ENCODE measurements at places on chromosomes 6 and 20.

GRCh38 chr6:42547407-42548329 is 16.2 kb upstream of the UBR2 start:
- peak; percentile 90 for DNase-seq

- DNase-seq = no peak
Observed at GRCh38 chr20:5890773-5891441, 59.4 kb downstream of the TRMT6 start.

DNA sequence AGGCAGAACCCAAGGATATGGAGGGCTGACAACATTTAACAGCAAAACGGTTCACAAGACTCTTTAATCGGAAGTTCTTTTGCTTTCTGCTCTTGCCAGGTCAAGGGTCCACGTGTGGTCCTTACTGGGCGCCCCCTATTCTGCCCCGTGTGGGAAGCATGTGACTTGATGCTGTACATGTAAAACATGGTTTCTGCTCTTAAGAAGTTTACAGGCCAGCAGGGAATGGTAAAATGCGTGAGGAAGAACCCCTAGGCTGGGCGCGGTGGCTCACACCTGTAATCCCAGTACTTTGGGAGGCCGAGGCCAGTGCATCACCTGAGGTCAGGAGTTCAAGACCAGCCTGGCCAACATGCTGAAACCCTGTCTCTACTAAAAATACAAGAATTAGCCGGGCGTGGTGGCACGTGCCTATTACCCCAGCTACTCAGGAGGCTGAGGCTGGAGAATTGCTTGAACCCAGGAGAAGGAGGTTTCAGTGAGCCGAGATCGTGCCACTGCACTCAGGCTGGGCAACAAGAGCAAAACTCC is 19.3 kb downstream of the ZNF217 start:
- DNase-seq = no peak

- no peak for DNase-seq
Observed at GRCh38 chr6:14656649-14657048, 539.1 kb downstream of the CD83 start.

DNA sequence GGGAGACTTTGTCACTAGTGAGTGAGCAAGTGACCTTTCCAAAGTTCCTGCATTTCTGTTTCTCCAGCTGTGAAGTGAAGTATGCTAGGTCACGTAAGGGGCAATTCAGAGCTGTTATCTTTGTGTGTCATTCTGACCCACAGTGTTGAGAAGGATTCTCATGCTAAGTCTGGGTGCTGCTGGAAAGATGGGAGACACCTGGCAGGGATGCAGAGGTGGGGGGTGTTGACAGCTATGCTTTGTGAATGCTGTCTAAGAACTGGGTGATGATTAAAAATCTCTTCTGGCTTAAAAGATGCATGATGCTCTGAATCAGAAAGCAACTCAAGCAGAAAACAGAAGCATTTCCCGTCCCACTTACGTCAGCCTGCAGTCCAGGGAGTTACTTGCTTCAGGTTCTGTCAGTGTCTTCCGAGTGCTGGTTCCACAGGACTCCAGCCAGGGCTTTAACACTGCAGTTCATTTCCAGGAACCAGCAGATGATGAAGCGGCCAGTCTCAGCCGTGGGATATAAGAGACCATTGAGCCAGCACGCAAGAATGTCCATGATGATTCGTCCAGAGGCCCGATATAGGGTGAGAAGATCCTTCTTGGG is 30.9 kb upstream of the ASXL1 start:
- no peak for DNase-seq

GRCh38 chr6:157665180-157665579 is 157.9 kb upstream of the SNX9 start:
- no peak for DNase-seq

DNA sequence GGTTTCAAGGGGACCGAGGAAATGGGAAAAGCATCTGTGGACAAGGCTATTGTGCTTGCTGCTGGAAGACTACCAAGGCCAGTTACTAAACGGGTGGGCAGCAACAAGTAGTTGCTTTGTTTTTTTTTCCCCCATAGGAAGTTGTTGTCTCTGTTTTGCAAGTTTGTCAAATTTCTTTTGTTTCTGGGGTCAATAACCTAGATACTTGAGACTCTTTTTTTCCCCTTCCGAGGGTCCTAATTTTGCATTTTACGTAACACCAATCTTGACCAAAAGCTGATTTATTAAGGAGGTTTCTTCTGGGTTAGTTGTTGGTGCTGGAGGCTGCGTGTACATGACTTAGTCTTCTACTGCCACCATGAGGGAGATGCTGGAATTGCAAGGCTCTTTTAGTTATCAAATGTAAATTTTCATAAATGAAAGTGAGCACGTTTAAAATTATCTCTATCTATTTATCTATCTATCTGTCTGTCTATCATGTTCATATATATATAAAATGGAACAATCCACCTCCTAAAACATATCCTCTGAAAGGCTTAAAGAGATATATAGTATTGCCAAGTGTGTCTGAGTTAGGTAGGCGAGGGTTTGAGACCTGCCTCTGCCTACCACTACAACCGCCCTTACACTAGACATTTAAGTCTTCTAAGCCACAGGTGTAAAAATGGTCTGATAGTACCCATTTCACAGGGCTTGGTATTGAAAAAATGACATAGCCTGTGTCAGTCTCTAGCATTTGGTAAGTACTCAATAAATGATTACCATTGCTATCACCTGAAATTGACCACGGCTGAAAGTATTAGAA is 60.2 kb downstream of the GCLC start:
- peak; percentile 67 for DNase-seq

DNA sequence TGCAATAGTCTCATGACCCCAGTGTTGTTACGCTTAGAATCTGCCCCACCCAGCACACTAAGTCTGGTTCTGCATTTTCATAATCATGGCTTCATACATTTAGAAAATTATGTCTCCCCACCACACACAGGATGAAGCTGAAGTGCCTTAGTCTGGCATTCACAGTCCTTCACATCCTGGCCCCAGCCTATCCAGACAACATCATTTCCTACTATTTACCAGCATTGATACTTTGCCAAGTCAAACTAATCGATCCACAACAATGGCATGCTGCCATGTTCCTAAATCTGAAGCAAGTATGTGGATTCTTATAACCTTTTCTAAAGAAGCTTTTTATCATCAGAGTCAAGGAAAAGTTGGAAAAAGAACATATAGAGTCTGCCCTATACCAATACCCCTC is 132.4 kb upstream of the FBXL4 start:
- DNase-seq = no peak

GRCh38 chr6:134902074-134902861 is 47.6 kb downstream of the ALDH8A1 start:
- DNase-seq = no peak

DNA sequence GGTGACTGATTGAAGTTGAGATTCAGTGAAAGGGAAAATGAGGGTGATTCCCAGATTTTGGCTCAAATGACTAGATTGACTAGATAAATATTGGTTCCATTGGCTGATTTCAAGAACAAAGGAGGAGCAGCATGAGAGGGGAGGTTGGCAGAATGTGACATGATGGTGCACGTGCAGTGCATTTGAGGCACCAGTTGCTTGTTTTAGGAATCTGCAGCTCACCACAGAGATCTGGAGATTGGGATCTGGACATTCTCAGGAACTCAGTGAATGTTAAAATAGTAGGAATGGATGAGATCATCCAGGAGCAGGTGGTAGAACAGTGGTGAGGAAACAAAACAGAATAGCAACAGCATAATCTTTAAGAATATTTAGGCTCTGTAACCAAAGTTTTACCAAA is 496.3 kb downstream of the DHX35 start:
- no peak for DNase-seq

DNA sequence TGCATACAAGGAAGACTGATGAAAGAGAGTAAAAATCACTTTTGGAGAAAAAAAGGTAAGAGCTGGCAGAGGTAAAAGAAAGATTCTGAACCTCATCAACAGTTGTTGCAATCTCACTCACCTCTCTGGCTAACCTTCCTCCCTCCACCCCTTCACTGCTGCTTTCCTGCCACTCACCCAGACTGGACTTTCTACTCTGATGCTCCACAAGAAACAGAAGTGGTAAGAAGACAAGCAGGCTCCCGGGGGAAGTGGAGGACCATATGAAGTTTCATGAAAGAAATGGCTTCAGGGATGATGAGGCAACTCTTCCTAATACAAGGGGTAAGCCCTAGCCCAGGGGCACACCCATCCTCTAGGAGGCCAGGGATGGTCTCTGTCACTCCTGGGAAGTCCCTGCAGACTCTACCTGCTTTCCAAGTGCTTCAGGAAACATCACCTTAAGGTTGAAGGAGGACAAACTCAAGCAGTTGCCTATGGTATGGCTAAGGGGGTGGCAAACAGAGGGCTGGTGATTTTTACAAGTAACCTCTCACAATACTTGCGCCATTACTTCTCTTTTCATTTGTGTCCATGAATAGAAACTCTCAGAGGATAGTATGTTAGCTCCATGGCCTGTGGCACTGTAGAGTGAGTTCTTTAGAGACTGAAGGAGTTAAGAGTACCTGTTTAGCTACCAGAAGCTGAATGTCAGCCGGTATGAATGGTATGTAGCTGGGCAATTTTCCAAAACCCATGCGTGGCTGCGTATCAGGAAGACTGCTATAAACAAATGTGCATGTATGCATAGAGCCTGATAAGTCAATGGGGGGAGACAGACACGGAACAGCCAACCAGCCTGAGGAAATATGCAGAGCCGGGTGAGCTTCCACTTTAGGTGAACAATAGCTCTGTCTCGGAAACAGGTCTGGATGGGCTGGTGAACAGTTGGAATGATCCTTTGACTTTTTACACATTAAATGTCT is 112.0 kb downstream of the BACH2 start:
- DNase-seq = no peak

GRCh38 chr6:87908978-87909811 is 138.4 kb upstream of the SPACA1 start:
- no peak for DNase-seq

DNA sequence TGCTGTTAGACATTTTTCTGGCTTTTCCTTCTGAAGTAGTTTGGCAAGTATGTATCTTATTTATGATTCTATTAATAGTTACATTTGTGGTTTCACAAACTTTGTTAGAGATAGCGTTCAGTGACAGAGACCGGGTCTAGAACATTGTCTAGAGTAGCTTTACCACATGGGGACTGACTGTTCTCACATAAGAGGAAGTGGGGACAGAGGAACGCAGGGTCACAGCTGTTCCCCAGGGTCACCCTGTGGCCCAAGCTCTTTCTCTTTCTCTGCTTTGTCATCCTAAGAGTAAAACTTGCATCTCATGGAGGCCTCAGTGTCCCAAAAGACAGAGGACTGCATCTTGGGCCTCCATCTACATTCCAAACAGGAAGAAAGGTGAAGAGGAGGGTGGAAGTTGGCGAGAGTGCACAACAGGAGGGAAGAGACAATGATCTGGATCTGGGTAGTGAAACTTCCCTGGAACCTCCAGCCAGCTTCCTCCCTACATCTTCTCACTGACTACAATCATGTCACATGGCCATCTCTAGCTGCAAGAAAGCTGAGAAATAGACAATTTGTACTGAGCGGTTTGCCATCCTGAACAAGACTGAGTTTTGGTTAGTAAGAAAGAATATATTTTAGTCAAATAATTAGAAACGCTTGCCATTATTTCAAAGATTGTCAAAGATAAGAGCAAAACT is 645.8 kb upstream of the ARID1B start:
- no peak for DNase-seq

DNA sequence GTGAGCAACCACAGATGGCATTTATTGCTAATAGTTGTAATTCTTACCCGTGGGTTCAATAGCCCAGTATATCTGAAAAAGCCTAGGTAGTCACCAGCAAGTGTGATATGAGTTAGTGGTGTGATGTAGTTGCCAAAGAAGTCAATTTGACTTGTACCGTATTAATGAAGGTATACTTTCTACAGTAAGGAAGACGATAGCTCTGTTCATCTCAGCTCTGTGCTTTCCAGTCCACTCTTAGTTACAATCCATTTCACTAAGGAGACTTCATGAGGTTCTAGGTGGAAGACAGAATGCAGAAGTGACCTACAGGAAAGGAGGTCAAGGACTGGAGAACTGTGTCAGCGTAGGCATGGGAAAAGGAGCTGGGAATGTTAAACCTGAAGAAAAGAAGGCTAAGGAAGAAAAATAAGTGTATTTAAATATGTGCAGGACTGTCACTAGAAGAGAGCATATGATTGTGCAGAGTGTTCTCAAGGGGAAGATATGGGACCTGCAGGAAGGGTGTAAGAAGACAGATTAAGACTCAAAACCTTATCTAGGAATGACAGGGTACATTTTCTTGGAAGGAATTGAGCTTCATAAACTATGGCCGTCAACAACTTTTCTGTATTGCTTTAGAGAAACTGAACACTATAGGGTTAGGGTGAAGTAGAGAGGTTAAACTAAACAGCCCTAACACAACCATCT is 116.9 kb upstream of the SCGN start:
- no peak for DNase-seq

GRCh38 chr6:25402125-25402524 is 123.0 kb downstream of the CARMIL1 start:
- DNase-seq = no peak

GRCh38 chr6:131574133-131574532 is 1.1 kb downstream of the ARG1 start:
- DNase-seq = no peak

DNA sequence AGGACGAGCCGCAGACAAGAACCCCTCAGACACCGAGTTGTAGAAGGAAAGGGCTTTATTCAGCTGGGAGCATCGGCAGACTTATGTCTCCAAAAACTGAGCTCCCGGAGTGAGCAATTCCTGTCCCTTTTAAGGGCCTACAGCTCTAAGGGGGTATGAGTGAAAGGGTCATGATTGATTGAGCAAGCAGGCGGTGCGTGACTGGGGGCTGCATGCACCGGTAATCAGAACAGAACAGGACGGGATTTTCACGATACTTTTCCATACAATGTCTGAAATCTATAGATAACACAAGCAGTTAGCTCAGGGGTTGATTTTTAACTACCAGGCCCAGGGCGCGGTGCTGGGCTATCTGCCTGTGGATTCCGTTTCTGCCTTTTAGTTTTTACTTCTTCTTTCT is 226.4 kb upstream of the PLCB4 start:
- no peak for DNase-seq

DNA sequence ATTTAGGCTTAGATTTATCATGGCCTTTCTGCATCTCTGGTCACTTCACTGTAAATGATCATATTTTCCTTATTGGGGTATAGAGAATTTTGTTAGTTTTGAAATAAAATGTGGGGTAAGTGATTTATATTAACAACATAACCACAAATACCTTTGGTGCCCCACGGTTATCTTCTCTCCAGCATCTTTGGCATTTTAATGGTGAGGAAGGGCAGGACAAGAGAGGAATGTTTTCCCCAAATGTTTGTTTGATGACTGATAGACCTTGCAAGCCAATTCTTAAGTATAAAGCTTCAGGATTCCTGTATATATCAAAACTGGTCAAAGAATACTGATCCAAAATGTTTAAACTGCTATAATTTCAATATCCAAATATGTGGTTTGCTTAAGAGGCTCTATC is 171.6 kb upstream of the SMLR1 start:
- no peak for DNase-seq

- DNase-seq = no peak
Observed at GRCh38 chr20:63778034-63778752, 38.6 kb downstream of the SLC2A4RG start.

DNA sequence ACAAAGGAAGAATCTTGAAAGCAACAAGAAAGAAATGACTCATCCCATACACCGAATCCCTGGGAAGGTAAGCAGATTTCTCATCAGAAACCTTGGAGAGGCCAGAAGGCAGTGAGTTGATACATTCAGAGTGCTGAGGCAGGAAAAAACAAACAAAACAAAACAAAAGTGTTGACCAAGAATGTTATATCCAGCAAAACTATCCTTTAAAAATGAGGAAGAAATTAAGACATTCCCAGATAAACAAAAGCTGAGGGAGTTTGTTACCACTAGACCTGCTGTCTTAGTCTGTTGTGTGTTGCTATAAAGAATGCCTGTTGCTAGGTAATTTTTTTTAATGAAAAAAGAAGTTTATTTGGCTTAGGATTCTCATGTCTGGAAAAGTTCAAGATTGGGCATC is 33.7 kb upstream of the PPP1R3G start:
- no peak for DNase-seq

- no peak for DNase-seq
Observed at GRCh38 chr6:50889497-50889896, 70.8 kb downstream of the TFAP2B start.

Measured in stimulated activated CD4-positive, alpha-beta T cell treated with anti-CD3 and anti-CD28 coated beads, Interleukin-12 subunit alpha, Interleukin-12 subunit beta, amount 100 ng/mL, for 4 hours (primary cell).